ENCODE measurements at places on chromosomes 11 and 22. TPM values are rescaled to one million over a fixed set of nuclear protein-coding genes. Genes with fewer than 3 reads are reported as not detected.

DNA sequence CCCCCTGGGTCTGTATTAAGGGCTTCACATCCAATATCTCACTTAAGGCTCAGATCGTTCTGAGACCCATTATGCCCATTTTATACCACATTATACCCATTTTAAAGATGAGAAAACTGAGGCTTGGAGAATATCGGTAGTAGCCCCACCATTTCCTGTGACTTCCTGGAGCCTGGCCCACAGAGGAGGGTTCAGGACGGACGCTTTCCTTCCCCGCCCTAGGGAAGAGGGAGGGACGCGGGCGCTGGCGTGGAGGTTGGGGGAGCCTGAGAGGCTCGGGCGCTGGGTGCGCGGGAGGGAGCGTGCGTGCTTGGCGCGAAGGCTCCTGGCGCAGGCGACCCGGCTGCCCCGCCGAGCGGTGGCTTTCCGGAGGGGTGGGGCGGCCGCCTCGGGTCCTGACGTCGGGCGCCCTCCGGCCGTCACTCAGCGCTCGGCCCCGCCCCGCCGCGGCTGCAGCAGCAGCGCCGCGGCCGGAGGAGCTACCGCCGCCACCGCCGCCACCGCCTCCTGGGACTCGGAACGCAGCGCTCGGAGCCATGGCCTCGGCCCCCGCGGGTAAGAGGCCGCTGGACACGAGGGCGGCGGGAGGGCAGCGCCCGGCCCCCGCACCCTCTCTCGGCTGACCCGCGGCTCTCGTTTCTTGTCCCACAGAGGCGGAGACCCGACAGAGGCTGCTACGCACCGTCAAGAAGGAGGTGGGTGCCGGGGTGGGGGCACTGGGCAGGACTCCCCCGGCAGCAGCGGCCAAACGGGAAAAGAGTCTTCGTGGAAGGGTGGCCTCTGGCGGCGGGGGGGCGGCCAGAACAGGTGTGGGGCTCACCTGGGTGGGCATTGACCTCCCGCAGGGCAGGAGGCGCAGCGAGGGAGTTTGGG lies at the start of gene SGSM1:
Gene SGSM1 (plus strand): TSS at position 422 of the 873 bp plus-strand sequence. CDS start 115 bp downstream, at position 537.
- peak within 1 kb of the TSS; percentile 48 for H3K4me3 ChIP-seq
- H3K4me1 ChIP-seq = no peaks in the 10 kb centered on the region
- H3K36me3 ChIP-seq = no peaks in the 10 kb centered on the region
- peak within 1 kb of the TSS; percentile 42 for H3K27ac ChIP-seq
- DNase-seq = peak; percentile 54

GRCh38 chr11:111571829-111572501 lies 30.3 kb upstream of the SIK2 start:
- H3K4me1 ChIP-seq = no peaks in the 10 kb centered on the region
- H3K27ac ChIP-seq = no peak overlapping the region

SLC5A4 gene
- total RNA-seq = not detected

SEPTIN5 gene
- total RNA-seq = 67.6 TPM

Measured in uterus (tissue), 4 donors.